ENCODE measurements at places on chromosomes 1 and 21. TPM values are rescaled to one million over a fixed set of nuclear protein-coding genes. Genes with fewer than 3 reads are reported as not detected.

CELA2B gene
- not detected for total RNA-seq

DNA sequence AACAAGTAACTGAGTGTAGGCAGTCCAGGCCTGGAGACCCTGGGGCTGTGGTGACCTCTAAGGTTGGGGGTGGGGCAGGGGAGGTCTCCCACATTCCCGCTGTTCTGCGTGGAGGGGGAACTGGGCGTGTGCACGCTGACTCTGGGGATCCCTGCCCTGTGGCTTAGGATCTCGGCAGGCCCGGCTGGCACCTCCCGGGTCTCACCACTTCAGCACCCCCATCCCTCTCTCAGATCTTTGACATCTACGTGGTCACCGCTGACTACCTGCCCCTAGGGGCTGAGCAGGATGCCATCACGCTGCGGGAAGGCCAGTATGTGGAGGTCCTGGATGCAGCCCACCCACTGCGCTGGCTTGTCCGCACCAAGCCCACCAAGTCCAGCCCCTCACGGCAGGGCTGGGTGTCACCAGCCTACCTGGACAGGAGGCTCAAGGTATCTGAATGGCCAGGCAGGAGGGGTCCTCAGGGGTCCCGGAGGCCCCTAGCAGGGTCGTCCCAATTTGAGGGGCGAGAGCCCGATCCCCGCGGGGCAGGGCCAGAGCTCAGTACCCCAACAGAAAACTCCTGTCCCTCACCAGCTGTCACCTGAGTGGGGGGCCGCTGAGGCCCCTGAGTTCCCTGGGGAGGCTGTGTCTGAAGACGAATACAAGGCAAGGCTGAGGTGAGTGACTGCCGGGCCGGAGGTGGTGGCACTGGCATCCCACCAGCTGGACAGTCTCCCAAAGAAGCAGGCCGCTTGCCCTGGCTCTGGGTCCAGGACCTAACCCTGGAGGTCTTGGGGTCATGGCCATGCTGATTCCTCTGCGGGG, 68.7 kb downstream of the TRIM11 start:
- no peaks in the 10 kb centered on the region for H3K27me3 ChIP-seq
- H3K36me3 ChIP-seq, result no peaks in the 10 kb centered on the region
- no peak overlapping the region for H3K27ac ChIP-seq
- DNase-seq, result no peak
- no peaks in the 10 kb centered on the region for H3K4me1 ChIP-seq

SDHB gene
- 91.3 TPM for total RNA-seq

- no peaks in the 10 kb centered on the region for H3K4me1 ChIP-seq
- H3K27me3 ChIP-seq, result no peaks in the 10 kb centered on the region
- no peak overlapping the region for H3K27ac ChIP-seq
- H3K4me3 ChIP-seq, result no peak overlapping the region
- DNase-seq, result no peak
Measured at GRCh38 chr1:188237573-188238348, 1409.0 kb downstream of the PLA2G4A start.

GRCh38 chr1:26156285-26157038, 2.4 kb upstream of the FAM110D start:
- peaks cover 3% of the 10 kb centered on the region for H3K4me1 ChIP-seq
- H3K27ac ChIP-seq, result no peak overlapping the region
- no peak overlapping the region for H3K4me3 ChIP-seq
- peaks cover 59% of the 10 kb centered on the region for H3K27me3 ChIP-seq

DNA sequence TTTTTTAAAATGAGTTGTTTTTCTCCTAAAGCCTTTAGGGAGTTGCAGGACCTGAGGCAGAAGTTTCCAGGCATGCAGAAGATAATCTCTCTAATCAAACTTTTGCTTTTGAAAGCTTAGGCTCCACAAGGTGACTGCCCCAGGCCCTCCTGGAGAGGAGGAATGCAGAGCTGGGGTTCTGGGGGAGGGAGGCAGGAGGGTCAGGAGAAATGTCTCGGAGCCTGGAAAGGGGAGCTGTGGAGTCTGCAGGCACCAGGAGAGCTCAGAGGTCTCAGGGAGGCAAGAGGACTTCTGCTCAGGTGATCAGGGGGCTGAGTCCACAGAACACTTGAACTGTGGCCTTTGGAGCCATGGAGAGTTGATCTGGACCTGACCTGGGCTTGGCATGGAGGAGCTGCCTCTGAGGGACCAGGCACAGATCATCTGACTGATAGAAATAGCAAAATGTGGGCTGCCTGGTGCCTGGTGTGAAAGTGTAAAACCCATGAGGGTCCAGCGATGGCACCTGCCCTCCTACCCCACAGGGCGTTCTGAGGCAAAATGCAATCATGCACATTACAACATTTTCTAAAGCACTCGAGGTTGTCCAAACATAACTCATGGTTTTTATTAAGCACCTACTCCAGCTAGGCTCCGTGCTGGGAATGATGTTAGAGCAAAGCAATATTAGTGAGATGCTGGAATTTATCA, 10.0 kb upstream of the ABCG1 start:
- H3K4me3 ChIP-seq, result no peak overlapping the region
- DNase-seq, result no peak

DNA sequence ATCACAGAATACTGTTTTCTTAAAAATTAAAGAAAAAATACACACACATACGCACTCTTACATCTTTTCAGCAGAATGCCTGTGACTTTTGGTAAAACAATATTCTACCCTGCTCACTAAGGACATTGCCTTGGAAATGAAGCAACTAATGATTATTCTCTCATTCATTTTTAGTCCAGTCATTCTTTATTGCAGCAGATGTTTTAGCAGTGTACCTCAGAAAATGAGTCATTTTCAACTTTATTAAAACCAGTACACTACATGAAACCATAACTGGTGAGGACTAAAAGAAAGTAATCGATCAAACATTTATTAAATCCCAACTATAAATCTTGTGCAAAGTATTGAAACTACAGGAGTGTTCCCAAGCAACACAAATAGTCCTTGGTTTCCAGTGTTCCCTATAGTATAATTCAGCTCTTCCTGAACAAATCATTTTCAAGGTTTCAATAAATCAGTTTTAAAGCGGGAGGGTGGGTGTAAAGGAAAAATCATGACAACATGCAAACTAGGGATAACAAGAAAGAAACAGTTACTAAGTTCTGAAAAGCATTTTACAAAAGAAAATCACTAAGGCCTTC, 114.2 kb downstream of the ADGRL4 start:
- no peaks in the 10 kb centered on the region for H3K36me3 ChIP-seq
- no peaks in the 10 kb centered on the region for H3K27me3 ChIP-seq
- no peaks in the 10 kb centered on the region for H3K4me1 ChIP-seq
- no peak overlapping the region for H3K27ac ChIP-seq
- no peak overlapping the region for H3K4me3 ChIP-seq

CELA3B gene
- not detected for total RNA-seq

DNA sequence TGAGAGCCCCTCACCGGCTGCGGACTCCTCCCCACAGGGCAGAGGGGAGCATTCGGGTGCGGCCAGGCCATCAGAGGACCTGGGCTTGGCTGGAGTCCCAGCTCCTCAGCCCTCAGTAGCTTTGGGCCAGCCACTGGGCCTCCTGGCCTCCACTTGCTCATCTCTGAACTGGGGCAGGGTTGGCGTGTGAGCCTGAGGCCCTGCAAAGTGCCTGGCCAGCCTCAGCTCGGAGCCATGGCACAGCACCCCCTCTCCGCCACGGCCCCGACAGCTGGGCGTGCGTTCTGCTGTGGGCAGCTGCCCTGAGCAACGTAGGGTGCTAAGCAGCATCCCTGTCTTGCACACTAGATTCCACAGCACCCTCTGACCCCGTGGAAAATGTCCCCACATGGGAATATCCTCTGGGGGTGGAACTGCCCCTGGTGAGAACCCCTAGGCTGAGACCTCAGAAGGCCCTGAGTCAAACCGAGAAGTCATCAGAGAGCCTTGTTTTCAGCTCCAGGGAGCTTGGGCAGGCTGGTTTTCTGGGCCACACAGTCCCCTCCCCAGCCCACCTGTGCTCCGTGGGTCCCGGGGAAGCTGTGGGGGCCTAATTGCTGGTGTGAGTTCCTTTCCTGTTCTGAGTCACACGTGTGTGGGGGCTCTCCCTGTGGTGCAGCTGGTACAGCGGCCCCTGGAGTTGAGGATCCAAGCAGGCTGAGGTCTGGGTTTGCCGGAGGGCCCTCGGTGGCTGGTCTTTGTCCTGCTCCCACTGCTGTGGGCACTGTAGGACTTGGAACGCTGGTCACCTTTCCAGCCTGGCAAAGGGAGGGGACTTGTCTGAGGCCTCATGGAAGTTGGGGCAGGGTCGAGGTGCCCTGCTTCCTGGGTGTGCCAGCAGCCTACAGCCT, 24.5 kb downstream of the TP73 start:
- H3K4me1 ChIP-seq, result peaks cover 33% of the 10 kb centered on the region
- H3K27me3 ChIP-seq, result peaks cover 6% of the 10 kb centered on the region
- no peak overlapping the region for H3K4me3 ChIP-seq
- H3K36me3 ChIP-seq, result no peaks in the 10 kb centered on the region

DNA sequence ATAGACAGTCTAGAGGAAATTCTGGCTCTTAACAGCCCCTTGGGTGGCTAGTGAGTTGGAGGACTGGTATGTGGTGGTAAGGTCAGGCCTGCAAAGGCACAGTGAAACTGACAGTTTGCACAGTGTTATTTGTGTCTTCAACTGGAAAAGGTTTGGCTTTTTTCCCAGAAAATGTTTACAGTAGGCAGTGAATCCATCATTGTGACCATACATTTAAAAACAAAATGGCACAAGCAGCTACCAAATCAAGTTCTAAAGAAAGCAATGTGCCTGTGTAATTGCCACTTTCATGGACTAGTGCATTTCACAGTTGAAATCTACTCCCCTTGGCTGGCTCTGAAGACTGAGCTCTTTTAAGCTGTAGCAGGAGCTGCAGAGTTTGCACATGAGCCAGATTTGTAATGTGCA, 24.8 kb downstream of the ATPAF1 start:
- H3K4me1 ChIP-seq, result peaks cover 2% of the 10 kb centered on the region
- H3K27me3 ChIP-seq, result no peaks in the 10 kb centered on the region
- peaks cover 32% of the 10 kb centered on the region for H3K36me3 ChIP-seq
- no peak for DNase-seq
- H3K4me3 ChIP-seq, result no peak overlapping the region

- H3K36me3 ChIP-seq, result no peaks in the 10 kb centered on the region
- peak; percentile 63 for DNase-seq
- H3K4me1 ChIP-seq, result peaks cover 4% of the 10 kb centered on the region
- no peak overlapping the region for H3K27ac ChIP-seq
- H3K27me3 ChIP-seq, result peaks cover 25% of the 10 kb centered on the region
- H3K4me3 ChIP-seq, result peak overlapping the region; percentile 3
Measured at GRCh38 chr21:34745557-34746255, 76.9 kb downstream of the CLIC6 start.

DNA sequence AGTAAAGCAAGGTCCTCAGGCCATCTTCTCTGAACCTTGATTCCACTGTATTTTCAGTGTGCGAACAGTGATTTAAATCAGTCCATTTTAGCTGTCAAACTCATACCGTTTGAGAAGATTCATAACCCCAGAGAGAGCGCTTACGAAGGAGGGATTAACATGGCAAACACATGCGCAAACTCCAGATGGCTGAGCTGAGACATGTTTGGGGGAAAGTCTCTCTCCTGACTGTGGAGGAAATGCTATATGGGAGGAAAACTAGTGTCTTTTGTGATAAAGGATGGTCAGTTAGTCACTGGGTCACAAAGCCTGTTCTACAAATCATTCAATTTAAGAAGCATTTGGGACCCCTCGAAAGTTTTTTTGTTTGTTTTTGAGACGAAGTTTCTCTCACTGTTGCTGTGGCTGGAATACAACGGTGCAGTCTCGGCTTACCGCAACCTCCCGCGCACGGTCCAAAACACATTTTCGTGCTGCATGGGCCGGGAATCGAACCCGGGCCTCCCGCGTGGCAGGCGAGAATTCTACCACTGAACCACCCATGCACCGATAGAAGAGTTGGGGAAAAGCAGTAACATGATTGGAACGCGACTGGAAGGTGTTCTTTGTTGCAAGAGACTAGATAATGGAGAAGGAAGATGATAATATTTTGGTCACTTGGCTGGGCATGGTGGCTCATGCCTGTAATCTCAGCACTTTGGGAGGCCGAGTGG, 58.4 kb upstream of the CXADR start:
- no peak overlapping the region for H3K4me3 ChIP-seq
- no peaks in the 10 kb centered on the region for H3K36me3 ChIP-seq
- H3K4me1 ChIP-seq, result peaks cover 4% of the 10 kb centered on the region
- peak overlapping the region; percentile 40 for H3K27ac ChIP-seq
- DNase-seq, result peak; percentile 33

DNA sequence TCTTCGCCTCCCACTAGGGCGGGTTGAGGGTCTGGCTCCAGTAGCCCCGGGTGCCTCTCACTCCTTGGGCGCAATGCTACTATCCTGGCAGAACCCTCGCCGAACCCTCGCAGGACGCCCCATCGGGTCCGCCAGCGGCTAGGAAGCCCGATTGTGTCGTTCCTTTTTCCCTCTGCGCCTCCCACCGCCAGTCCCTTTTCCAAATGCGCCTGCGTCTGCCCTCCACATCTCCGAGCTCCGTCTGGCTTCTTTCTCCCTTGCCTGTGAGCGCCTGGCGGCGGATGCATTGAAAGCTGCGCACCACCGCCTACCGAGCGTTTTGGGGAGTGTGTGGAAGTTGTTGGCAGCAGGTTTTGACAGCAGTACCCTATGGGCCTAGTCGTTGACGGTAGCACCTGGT, 1.0 kb upstream of the DIRAS3 start:
- no peak overlapping the region for H3K4me3 ChIP-seq
- no peak overlapping the region for H3K27ac ChIP-seq
- DNase-seq, result no peak
- no peaks in the 10 kb centered on the region for H3K36me3 ChIP-seq

DNA sequence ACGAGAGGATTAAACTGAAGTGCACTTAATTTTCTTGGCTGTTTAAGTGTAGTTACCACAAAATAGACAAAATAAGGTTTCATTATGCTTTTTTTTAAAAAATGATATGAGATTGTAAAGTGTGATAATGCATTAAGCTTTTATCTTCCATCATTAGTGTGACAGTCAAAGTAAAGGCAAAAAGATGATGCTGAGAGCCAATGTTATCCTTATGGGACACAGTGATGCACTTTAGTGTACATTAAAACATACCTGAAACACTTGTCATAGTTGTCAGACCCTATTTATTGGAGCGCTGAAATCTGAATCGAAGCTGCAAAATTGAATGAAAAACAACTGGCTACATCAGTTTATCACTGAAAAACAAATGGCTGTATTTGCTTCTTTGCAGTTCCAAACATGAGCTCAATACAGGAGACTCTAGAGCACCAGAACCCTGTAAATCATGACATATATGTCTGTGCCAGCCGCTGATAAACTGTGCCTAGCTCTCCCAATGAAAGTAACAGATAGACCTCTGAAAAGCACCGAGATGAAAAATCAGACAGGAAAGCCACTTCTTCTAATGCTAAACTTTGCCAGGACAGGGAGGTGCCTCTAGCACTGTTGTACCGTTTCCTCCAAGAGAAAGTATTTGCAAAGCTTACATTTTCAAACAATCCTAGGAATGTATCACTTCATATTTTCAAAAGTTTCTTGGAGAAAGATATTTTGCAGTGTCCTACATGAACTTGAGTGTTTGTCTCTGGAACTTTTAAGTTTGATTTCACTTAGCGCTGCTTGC, 120.7 kb upstream of the TMPRSS15 start:
- DNase-seq, result no peak
- no peaks in the 10 kb centered on the region for H3K36me3 ChIP-seq
- no peaks in the 10 kb centered on the region for H3K27me3 ChIP-seq
- H3K4me1 ChIP-seq, result no peaks in the 10 kb centered on the region

SLC30A10 gene
- total RNA-seq, result not detected
